ENCODE measurements at places on chromosomes 3 and 15. TPM values are rescaled to one million over a fixed set of nuclear protein-coding genes. Genes with fewer than 3 reads are reported as not detected.

The ISLR2 gene
- 1.4 TPM for total RNA-seq

The EFCC1 gene
- 5.4 TPM for total RNA-seq

The ARL14 gene
- not detected for total RNA-seq

The PLA2G4E gene
- not detected for total RNA-seq

The C3orf85 gene
- total RNA-seq = not detected

The CYP1A1 gene
- total RNA-seq = 4.7 TPM

The ITIH4 gene
- total RNA-seq = 7.7 TPM

The ZMYND10 gene
- not detected for total RNA-seq

The FGD5 gene
- total RNA-seq = 6.4 TPM

Measured in sigmoid colon (tissue), 7 donors.